ENCODE measurements at places on chromosomes 5 and 9.

DNA sequence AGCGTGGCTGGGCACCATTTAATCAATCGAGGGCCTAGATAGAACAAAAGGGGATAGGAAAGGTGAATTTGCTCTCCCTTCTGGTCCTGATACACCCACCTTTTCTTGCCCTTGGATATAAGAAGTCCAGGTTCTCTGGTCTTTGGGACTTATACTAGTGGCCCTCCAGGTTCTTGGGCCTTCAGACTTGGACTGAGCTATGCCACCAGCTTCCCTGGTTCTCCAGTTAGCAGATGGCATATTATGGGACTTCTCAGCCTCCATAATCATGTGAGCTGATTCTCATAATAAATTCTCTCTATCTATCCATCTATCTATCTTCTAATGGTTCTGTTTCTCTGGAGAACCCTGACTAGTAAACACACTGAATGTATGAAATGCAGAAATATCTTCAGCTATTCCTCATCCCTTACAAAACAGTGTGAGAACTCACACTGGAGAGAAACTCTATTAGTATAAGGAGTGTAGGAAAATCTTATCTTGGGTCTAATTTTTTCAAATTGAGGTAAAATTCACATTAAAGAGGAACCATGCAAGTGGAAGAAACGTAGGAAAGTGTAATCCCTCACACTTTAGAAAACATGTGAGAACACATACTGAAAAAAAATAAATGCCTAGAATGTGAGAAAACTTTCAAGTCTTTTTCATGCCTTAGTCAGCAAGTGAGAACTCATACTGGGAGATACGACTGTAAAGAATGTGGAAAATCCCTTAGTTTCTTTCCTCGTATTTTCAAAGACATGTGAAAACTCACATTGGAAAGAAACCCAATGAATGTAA is 15.5 kb downstream of the PCDHB15 start:
- DNase-seq = no peak

DNA sequence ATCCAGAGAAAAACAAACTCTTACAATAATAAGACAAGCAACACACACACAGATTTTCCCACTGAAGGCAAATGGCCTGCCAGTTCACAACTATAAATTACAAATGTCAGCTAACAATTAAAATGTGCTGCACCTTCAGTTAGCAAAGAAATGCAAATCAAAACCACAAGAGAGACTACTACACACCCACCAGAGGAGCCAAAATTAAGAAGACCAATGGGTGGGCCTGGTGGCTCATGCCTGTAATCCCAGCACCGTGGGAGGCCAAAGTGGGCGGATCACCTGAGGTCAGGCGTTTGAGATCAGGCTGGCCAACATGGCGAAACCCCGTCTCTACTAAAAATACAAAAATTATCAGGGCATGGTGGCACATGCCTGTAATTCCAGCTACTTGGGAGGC is 15.1 kb upstream of the IPPK start:
- no peak for DNase-seq

- no peak for DNase-seq
Observed at GRCh38 chr9:23538067-23538402, 288.0 kb downstream of the ELAVL2 start.

DNA sequence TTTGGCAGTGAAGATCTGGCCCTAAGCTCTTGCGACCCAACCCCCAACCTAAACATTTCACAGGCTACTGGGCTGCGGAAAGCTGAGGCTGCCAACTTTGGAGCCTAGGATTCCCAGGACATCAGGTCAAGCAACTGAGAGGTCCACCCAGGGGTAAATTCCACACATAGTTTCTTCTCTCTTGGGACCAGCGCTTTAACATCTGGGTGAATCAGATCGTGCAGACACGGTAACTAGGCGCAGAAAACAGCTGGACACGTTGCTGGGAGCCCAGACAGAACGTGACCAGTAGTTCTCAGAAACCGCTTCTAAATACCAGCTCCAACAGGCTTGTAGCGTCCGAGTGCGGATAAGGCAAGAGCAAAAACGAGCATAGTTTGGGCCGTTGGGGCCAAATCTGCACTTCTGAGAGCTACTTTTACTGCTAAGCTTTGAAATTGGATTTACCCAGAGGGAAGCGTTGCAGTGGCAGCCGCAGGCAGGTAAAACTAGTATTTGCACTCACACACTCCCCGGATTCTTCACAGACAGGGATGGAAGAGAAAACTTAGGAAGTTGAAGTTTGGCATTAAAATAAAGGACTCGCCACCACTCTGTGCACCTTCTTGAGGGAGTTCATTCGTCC is 11.8 kb downstream of the ITGA1 start:
- no peak for DNase-seq

GRCh38 chr9:127968042-127968441 is 12.7 kb downstream of the EEIG1 start:
- DNase-seq = no peak
